ENCODE measurements at places on chromosomes 2 and 18.

DNA sequence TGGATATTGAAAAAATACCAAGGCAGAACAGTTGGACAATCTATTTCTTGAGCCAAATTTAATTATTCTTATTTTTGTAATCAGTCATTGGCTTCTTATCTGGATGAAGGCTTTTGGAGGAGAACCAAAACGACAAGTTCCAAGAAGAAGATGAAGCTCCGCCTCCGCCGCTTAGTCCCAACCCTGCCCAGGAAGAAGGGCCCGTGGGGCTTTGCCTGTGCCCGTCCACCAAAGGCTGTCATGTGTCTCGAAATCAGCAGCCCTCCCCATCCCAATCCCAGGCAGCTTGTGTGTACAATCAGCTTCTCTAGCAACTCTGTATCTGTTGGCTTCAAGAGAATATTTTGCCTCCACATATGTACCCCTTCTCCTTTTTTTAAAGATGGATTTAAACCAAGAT, 24.6 kb downstream of the PTRHD1 start:
- no peak for DNase-seq

- DNase-seq, result no peak
Measured at GRCh38 chr2:204021290-204022081, 84.9 kb downstream of the ICOS start.

DNA sequence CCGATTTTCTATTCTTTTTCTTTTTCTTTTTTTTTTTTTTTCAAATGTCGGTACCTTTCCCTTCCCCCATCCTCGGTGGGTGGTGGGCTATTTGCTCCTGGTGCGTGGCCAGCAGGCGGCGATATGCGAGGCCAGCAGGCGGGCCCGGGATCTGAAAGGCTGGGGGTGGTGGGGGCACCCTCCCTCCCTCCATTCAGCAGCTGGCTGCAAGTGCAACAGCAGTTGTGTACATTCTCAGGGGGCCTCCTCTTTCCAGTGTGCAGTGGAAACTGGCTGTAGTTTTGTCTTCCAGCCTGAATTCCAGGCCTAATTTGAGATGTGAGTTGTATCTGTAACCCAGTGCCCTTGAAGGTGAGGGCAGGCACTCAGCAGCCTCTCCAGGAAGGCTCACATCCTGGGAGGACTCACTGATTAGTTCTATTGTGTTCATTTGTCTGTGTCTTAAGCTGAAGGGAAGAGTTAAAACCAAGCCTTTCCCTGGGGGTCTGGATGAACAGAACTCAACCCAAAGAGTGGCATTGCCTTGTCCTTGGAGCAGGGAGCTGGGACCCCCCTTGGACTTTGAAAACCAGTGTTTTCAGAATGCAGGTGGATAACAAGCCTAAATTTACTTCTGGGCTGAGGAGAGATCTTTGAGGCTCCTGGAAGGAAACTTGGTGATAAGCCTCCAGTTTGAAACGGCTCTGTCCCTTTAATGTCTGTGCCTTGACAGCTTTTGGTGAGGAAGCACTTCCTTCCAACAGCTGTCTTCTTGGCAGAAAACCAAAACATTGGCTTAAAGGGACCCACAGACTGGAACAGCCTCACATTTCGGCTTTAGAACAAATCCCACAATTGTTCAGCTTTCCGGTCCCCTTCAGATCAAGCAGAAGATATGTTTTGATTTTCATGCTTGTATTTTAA, 3.3 kb downstream of the MYCN start:
- no peak for DNase-seq

GRCh38 chr2:217713395-217714286, 289.2 kb downstream of the TNS1 start:
- DNase-seq, result peak; percentile 57

DNA sequence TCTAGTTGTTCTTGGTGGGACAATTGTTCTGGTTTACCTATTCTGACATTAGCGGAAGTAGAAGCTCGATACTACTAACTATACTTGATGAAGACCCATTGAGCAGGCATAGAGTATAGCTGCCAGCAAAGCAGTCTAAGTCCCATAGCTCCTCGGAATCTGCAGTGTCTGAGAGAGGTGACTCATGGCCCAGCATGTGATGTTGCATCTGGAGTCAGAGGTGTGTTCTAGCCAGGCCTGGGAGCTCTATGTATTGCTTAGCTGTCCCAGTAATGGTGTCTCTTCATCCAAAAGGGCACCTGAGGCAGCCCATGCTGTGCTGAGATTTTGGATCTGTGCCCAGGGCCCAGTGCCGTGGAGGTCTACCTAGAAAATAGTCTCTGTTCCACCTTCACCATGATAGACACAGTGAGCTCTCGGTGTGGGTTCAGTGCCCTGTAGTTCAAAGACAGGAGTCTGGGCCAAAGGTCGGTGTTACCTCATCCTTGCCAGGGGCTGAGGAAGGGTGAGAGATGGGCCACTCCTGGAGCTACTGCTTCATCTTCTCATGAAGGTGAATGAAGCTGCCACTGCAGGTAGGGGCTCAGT, 47.3 kb downstream of the MEX3C start:
- no peak for DNase-seq

- DNase-seq, result no peak
Measured at GRCh38 chr18:32961538-32961937, 188.7 kb upstream of the KLHL14 start.

Data from activated CD8-positive, alpha-beta memory T cell treated with anti-CD3 and anti-CD28 coated beads for 1 hour (primary cell).